ENCODE measurements at places on chromosomes 16 and 17.

- no peak for DNase-seq
Measured at GRCh38 chr17:40526668-40527067, 25.2 kb upstream of the TNS4 start.

DNA sequence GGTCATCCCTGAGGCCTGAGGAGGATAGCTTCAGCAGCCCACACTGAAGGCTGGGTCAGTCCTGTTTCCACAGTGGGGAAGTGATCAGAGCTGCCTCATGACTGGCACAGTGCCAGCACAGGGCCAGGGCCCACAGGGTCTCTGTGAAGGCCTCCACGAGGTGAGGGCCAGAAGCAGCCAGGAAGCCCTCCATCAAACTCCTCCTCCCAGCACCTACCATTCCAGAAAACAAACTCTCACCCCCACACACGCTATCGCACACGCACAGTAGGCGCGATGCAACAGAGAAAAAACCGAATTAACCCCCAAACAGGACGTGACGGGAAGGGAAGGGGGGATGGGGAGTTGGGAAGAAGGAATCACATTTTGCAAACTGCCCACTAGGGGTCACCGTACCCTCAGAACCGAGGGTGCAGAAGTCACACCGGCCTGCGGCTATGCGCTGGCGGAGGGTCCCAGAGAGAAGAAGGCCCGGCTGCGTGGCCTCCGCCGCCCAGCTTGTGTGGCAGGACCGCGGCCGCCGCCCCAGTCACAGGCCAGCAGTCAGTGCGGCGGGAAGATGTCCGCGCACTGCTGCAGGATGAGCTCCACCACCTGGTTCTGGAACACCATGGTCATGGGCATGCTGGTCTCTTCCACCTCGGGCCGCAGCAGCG is 37.6 kb downstream of the ARHGAP27 start:
- DNase-seq: no peak

DNA sequence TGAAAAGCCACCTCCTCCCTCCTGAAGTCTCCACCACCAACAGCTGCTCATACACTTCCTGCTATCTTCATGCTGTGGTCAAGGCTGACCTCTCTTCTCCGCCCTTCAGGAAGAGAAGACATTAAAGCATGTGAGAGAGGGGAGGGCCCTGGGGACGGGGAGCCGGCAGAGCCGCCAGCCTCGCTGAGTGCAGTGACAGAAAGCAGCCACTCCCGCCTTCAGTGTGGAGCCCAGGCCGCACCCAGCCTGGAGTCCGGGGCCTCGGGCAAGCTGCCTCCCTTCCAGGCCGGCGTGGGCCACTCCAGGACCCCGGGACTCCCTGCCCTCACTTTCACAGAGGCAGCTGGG is 94.7 kb upstream of the TNRC6C start:
- no peak for DNase-seq

- DNase-seq: no peak
Measured at GRCh38 chr17:333626-334396, 18.8 kb downstream of the RPH3AL start.

DNA sequence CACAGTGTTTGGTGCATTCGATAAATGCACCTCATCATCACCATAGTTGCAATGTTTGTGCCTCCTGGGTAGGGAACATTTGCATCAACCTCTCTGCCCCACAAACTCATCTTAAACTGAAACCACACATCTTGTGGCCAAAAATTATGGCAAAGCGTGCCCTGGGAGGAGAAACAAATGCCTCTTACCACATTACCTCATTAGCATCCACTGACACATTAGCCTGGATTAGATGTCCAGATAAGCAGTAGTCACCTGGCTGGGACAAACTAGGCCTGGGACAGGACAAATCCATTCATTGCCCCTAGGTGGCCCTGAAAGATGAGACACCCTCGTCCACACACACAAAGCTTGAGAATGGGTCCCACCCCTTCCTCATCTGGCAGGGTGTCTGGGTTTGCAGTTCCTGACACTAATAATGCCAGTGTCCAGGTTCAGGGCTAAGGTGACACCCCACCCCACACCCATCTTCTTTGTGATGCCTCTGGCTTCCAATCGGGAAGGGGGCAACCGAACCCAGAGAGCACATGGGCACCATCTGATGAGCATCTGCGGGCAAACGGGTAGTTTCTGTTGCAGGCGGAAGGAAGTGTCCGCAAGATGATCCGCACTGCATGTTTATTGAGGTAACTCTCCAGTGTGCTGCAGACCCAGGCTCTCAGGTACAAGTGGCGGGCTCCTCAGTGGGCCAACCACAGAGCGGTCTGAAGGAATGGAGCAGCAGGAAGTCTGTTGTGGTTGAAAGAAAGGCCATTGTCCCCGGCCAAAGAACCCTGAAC is 8.6 kb downstream of the XYLT1 start:
- DNase-seq: no peak

- no peak for DNase-seq
Measured at GRCh38 chr17:71869841-71870545, 250.8 kb upstream of the SOX9 start.

DNA sequence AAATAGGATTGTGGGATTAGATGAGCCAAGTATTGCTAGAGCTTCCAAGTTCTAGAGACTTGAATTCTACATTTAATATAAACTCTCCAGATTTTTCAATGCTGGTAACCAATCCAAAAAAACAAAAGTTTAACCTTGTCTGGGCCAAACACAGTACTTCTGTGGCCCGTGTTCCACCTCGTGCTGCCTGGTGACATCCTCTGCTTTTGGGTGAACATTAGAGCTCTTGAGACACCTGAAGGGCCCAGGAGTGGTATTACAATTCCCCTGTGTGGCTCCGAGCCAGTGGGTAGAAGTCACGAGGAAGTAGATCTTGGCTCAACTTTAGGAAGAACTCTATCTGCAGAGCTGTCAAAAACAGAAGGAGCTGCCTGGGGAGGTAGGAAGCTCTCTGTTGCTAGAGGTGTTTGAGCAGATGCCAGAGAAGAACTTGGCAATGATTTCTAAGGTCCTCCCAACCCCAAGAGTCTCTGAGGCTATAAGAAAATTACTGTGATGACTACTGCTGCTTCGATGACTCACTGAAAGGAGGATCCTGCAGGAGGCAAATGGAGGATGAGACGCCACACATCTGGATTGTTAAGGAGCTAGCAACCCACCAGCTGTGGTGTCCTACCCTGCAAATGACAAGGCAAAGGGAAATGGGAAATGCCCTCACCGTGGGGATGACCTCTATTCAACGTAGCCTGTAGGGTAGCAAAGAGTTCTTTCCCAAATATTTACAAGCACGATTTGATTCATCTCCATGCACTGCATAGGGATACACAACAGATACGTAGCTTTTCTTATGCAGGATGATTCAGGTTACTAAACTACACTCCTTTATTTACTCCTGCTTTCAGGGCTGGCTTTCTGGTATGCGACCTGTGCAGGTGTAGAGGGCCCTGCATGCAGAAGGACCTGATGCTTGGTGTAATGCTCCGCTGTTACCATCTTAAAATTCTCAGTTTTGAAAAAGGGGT is 45.8 kb upstream of the GAS7 start:
- DNase-seq: no peak

DNA sequence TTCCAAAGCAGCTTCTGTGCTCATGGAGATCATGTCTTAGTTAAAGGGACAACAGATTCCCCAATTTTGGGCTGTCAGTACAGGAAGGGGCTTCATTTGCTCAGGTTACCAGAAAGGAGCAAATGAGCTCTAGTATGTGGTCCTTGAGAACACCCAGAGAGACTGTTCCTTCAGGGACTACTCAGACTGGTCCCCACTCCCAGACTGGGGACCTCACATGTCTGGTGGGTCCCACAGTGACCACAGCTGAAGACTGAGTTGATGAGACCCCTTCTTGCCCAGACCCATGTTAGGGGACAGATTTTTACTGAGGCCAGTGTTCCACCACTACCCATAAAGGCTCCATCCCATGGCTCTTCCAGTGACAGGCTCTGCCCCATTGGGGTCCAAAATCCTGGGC is 1695.2 kb downstream of the TP53TG3F start:
- no peak for DNase-seq

DNA sequence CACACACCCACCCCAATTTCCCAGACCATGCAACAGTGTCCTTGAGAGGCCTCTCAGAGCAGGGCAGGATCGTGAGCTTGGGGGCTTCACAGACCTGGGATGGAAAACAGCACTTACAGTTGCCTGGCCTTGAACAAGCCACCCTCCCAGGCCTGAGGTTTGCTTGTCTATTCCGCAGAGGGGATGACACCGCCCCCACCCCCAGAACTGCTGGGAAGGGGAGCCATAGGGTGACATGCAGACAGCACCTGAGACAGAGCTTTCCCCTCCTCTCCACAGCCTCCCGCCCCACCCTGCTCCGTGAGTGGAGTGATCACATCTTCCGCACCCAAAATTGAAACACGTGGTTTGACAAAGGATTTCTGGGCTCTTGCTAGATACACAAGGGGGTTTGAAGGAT is 131.5 kb upstream of the TNRC6C start:
- DNase-seq: no peak

- no peak for DNase-seq
Measured at GRCh38 chr17:77196251-77196650, 55.5 kb downstream of the SEC14L1 start.

- no peak for DNase-seq
Measured at GRCh38 chr16:85529489-85530369, 83.4 kb upstream of the GSE1 start.

GRCh38 chr16:70574595-70575271 is 51.1 kb downstream of the SF3B3 start:
- DNase-seq: no peak

DNA sequence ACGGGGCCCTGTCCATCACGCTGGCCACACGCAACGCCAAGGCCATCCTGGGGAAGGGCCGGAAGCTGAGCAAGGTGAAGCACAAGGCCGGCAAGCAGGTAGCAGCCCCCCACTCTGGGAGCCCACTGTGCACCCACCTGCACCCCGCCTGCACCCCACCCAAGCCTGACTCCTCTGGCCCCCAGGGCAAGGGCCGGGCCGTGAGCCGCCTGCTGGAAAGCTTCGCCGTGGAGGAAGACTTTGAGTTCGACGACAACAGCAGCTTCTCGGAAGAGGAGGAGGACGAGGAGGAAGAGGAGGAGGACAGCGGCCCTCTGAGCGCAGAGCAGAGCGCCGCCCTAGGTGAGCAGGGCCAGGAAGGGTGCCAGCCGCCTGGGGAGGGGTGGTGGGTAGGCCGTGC is 54.0 kb downstream of the ACTG1 start:
- DNase-seq: no peak

DNA sequence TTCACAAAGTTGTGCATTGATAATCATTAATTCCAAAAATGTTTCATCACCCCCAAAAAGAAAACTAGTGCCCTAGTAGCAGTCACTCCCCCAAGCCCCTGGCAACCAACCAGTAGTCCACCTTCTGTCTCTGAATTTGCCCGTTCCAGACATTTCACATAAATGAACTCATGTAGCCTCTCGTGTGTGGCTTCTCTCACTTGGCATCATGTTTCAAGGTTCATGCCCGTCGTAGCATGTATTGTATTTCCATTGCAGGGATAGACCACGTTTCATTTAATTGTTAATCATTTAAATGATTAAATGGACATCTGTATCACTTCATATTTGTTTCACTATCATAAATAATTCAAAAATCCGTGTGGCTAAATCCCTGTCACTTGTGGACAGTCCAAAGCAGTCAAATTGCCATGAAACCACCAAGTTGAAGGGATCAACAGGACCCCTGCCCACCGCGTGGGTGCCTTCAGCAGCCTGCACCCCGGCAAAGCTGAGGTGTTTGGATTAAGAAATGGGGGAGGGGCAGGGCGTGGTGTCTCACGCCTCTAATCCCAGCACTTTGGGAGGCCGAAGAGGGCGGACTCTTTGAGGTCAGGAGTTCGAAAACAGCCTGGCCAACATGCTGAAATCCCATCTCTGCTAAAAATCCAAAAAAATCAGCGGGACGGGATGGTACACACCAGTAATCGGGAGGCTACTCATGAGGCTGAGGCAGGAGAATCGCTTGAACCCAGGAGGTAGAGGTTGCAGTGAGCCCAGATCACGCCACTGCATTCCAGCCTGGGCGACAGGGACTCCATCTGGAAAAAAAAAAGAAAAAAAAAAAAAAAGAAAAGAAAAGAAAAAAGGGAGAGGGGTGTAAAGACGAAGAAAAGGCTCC is 8.7 kb upstream of the FLYWCH2 start:
- DNase-seq: no peak

DNA sequence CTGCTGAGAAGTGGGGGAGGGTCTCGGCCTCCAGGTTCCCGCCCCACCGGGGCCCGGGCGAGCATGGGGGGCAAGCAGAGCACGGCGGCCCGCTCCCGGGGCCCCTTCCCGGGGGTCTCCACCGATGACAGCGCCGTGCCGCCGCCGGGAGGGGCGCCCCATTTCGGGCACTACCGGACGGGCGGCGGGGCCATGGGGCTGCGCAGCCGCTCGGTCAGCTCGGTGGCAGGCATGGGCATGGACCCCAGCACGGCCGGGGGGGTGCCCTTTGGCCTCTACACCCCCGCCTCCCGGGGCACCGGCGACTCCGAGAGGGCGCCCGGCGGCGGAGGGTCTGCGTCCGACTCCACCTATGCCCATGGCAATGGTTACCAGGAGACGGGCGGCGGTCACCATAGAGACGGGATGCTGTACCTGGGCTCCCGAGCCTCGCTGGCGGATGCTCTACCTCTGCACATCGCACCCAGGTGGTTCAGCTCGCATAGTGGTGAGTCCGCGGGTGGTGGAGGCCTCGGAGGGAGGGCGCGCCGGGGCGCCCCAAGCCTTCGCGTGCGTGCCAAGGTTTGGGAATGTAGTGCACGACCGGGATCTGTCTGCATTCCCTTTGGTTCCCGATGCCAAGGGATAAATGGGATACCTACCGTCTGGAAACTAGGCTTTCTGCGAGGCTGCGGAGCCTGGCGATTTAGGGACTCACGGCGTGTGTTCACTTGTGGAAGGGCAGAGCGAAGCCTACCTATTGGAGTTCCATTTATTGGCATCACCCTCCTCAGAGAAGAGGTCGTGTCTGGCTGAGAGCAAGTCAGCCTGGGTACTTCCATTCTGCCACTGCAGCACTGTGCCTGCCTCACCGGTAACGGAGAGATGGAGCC is 1.0 kb downstream of the ZNRF1 start:
- peak; percentile 18 for DNase-seq

DNA sequence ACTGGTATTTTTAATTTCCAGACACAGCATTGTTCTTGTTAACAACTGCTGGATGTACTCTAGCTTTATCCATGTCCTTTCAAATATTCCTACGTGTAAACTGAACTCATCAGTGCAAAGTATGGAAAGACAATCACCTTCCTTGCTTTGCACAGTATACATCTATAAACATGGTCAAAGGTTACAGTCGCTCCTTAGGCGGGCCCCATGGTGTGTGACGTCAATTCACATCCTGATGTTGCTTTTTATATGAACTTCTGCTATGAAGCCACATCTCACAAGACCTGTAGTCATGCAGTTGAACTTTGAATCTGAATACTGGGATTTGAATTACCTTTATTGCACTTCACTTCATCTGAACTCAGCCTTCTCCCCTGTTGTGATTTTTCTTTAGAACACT is 447.6 kb upstream of the PSMD7 start:
- DNase-seq: no peak

DNA sequence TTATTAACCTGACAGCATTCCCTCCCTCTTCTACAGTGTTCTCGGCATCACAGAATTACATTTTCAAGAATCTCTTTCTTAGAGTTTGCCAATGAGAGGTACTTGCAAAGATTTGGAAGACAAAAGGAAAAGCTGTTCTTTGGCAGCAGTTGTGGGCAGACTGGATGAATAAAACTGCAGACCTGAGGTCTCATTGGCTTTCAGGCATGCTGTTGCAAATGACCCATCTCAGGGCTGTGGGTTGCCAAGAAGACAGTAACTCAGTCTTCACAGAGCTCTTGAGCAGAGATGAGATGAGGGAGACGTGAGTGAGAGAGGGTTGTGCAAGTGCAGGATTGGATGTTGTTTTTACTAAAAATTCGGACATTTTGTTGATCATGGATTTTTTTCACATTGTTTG is 11.3 kb upstream of the USP31 start:
- DNase-seq: no peak

GRCh38 chr16:3364774-3365427 is 9.2 kb downstream of the OR2C1 start:
- DNase-seq: peak; percentile 60
